ENCODE measurements at places on chromosomes 5 and 9.

DNA sequence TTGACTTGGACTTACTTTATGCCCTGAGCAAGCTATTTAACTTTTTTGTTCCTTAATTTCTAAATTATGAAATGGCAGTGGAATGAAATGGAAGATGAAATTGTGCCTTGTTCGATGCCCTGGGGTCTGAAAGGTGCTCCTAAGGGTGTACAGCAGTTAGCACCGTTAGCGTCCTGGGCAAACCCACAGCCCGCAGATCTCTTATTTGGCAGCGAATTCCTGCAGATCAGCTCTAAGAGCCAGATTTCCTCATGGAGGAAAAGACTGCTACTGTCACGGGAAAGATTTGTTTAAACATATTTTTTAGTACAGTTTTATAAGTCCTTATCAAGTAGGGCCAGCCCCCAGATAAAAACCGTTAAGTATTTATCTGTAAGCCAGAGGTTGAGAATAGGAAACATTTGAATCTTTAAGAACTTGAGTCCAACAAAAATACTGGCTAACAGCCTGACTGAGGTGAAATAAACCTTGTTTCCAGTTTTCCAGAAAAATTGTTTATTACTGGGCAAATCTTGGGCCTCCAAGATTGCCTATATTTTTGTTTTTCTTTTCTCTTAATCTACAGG lies 216.5 kb upstream of the DMRT1 start:
- no peak overlapping the region for H3K4me3 ChIP-seq
- H3K27me3 ChIP-seq = no peaks in the 10 kb centered on the region
- H3K4me1 ChIP-seq = peaks cover 19% of the 10 kb centered on the region

DNA sequence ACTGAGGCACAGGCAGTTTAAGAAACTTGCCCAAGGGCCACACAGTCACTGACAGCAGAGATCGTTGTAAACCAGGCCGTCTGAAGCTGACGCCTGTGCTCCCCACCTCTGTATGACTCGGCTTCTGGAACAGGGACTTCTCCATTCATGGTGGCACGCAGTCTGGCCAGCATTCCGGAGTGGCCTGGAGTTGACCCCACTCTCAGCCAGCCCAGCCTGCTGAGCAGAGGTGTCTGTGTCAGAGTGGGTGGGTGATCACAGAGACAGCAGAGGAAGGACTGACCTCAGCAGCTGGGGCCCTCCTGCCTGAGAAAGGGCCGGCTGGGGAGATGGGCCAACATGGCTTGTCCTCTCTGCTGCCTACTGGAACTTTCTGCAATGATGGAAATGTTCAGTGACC lies 12.6 kb downstream of the LRSAM1 start:
- DNase-seq = no peak
- H3K27me3 ChIP-seq = no peaks in the 10 kb centered on the region
- H3K4me3 ChIP-seq = no peak overlapping the region
- no peak overlapping the region for H3K27ac ChIP-seq
- peaks cover 17% of the 10 kb centered on the region for H3K36me3 ChIP-seq

DNA sequence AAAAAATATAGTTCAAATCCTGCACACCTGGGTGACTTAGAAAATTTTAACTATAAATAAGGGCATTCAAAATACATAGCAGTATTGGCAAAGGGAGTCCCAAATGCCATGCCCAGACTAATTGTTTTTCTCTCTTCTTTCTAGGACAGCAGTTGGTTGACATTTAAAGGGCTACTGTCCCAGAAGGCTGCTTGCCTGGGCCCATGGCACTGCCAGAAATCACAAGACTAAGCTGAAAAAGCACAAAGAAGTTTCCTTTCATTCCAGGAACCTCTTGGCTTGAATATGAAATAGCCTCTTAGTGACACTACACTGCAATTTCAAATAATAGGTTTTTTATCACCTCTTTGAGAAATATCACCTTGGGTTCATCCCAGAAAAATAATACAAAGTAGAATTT lies 388.9 kb upstream of the TRPC7 start:
- no peaks in the 10 kb centered on the region for H3K4me1 ChIP-seq
- no peak overlapping the region for H3K27ac ChIP-seq
- no peaks in the 10 kb centered on the region for H3K36me3 ChIP-seq
- no peak overlapping the region for H3K4me3 ChIP-seq
- H3K27me3 ChIP-seq = peaks cover 3% of the 10 kb centered on the region

DNA sequence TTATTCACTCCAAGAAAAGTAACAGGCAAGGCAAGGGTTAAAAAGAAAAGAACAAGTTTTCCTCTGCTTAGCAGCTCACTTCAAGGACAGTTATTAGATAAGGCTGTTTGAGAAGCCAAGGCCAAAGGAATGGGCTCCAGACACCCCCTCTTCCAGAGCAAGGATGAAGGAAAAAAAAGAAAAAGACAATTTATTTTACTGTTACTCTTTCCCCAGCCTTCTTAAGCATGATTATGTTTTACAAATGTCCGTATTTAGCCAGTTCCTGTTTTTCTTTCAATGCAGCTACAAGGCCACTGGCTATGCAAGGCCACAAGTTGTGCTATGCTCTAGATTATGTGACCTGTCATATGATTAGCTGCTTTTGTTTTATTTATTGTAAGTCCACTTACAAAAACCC lies 106.5 kb upstream of the SIMC1 start:
- peaks cover 26% of the 10 kb centered on the region for H3K4me1 ChIP-seq
- H3K36me3 ChIP-seq = no peaks in the 10 kb centered on the region
- DNase-seq = no peak
- H3K4me3 ChIP-seq = no peak overlapping the region

DNA sequence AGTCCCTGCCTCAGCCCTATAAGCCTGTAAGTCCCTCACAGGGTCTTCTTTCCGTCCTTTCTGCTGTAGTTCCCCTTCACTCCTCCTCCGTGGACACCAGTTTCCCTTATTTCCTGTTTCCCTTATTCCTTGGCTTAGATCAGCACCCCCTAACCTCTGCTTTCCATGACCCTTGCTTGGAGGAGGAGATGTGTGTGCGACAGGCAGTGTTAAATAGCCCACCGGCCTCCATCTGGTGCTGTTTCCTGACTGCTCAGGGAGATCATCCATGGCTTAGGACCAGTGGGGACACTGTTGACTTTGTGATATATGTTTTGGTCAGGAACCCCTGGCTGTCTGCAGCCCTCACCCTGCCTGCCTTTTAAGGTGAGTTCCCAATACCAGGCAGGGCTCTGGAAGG lies 34.1 kb upstream of the PSD2 start:
- H3K27ac ChIP-seq = peak overlapping the region; percentile 57
- H3K36me3 ChIP-seq = no peaks in the 10 kb centered on the region
- H3K4me1 ChIP-seq = peaks cover 29% of the 10 kb centered on the region
- no peak for DNase-seq

- no peak overlapping the region for H3K4me3 ChIP-seq
- no peak for DNase-seq
- peaks cover 3% of the 10 kb centered on the region for H3K4me1 ChIP-seq
- no peak overlapping the region for H3K27ac ChIP-seq
- H3K36me3 ChIP-seq = no peaks in the 10 kb centered on the region
- peaks cover under 1% of the 10 kb centered on the region for H3K27me3 ChIP-seq
Measured at GRCh38 chr9:88748566-88749261, 213.7 kb downstream of the NXNL2 start.

All from progenitor cell of endocrine pancreas (in vitro differentiated cells).